ENCODE measurements at places on chromosomes 3 and 15. TPM values are rescaled to one million over a fixed set of nuclear protein-coding genes. Genes with fewer than 3 reads are reported as not detected.

DNA sequence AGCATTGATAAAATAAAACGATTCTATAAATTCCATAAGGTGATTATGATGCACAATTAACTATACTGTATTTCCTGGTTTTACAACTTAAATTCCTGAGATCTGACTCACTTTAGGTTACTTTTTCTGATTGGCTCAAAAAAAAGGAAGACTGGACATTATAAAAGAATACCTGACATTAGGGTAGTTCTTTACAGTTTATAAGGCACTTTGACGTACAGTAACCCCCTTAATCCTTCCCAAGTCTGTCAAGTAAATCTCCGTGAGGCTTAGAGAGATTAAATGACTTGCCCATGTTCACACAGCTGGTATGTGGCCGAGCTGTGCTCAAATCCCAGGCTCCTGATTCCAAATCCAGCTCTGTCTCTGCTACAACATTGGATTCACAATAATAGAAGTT is 1.0 kb upstream of the SLTM start:
- H3K4me1 ChIP-seq, result peaks cover 21% of the 10 kb centered on the region
- peak overlapping the region; percentile 96 for H3K4me3 ChIP-seq
- H3K36me3 ChIP-seq, result no peaks in the 10 kb centered on the region
- H3K27me3 ChIP-seq, result no peaks in the 10 kb centered on the region
- peak; percentile 78 for DNase-seq
- peak overlapping the region; percentile 98 for H3K27ac ChIP-seq

GRCh38 chr3:79032686-79033318 is 735.0 kb downstream of the ROBO1 start:
- H3K27me3 ChIP-seq, result no peaks in the 10 kb centered on the region
- H3K4me3 ChIP-seq, result no peak overlapping the region
- H3K27ac ChIP-seq, result no peak overlapping the region

The TGM5 gene
- 1.7 TPM for total RNA-seq

DNA sequence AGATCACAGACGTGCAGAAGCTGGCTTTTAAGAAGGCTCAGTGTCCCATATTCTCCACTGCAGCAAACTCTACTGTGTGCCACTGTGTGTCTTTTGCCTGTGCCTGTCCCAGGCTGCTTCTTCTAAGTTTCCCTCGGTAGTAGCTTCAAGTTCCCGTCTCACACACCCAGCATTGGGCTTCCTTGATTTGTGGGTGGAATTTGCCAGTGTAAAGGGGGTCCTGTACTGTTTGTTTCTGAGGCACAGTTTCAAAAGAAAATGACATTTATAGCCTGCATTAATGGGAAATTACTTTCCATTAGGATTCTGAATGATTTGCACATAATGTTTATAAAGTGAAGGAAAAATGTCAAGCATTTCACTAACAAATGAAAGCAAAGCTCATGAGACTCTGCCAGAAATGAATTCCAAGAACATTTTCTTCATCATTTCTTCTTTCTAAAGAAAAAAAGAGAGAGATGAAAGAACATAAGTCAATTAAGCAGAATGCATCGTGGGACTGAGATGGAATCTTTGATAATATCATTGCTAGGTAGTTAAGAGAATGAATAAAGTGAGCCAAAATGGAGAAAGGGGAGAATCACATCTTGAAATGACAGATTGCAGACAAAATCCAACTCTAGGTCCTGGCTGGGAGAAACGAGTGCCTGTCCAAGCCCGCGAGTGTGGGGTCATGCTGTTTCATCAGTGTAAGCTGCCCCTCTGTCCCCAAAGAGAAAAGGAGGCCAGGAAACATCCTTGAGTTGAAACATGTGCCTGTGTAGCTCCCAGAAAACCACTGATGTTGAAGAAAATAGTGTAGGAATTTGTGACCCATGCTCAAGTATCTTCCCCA is 48.6 kb upstream of the ADAMTSL3 start:
- DNase-seq, result no peak
- H3K27ac ChIP-seq, result no peak overlapping the region
- no peaks in the 10 kb centered on the region for H3K27me3 ChIP-seq
- no peaks in the 10 kb centered on the region for H3K36me3 ChIP-seq

GRCh38 chr15:57439128-57440027 is 63.1 kb downstream of the CGNL1 start:
- no peak overlapping the region for H3K4me3 ChIP-seq
- DNase-seq, result no peak
- H3K27ac ChIP-seq, result no peak overlapping the region
- H3K4me1 ChIP-seq, result no peaks in the 10 kb centered on the region
- H3K27me3 ChIP-seq, result no peaks in the 10 kb centered on the region

The STRIT1 gene
- total RNA-seq, result not detected

Measured in PC-9 (cell line).